ENCODE measurements at places on chromosomes 7 and 10.
A peak's percentile ranks its signal among the peaks of the same experiment; 100 is the strongest.

DNA sequence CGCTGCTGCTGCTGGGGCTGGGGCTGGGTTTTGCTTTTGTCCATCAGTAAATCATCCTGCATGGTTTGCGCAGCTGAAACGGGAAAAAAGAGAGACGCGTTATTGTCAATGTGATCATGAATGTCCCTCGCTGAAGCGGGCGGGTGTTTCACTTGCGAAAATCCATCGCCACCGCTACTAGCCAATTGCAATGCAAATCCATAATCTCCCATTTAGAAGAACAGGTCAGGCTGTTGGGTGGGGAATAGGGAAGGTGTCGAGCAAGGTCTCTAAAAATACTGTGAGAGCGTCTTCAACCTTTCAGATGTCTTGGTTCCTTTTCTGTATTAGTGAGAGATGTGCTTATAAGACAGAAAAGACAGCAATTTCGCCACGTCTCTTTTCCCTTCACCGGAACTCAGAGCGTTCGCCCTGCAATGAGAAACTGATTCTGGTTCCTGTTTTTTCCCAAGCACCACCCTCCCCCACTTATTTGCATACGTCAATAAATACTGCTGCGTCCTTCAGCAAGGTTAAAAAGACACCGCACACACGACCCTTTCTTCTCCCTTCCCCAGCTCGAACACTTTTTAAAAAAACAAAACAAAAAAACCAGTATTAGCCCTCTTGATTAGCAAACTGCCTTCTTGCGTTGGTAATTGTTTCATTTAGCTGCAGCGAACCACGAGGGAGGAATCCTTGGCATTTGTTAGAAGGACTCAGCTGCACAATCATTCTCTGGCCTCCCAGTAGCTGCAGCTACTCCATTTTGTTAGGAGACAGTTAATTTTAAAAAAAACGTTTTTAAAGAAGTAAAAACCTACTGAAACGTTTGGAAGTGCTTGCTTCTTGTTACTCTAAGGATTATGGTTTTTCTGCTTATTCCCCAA lies 50.4 kb downstream of the CPEB3 start:
- DNase-seq, result no peak

DNA sequence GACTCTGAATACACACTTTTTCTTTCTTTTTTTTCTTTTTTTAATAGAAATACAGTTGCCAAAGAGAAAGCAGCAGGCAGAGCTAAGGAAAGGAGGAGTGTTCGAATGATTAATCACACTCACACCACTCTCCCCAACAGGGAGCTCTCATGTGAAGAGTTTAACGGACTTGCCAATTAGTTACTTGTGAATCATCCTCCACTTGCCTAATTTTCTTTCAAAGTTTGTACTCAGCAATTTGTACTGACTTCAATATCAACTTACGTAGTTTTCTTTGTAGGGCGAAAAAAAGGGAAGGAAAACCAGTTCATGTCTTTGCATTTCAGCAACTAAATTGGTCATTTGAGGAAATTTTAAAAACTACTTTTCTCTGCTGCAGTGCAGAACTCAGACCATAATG lies 109.2 kb downstream of the PIP4K2A start:
- DNase-seq, result no peak

DNA sequence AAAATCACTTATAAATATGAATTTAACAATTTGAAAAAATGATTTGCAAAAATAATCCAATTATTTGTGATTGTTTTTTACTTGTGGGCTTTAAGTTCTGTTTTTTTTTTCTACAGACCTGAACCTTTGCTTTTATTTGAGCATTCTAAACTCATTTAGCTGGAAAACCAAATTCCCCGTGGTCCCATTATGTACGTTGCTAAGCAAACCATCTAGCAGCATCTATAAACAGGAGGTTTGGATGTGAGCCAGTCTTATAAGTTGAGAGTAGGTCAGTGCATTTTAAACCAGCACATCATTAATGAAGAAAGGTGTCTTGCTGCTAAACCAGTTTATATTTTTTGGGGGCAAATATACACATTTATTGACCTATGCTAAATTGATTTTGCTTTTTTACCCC lies 77.3 kb downstream of the LRRN3 start:
- DNase-seq, result no peak

- no peak for DNase-seq
Measured at GRCh38 chr7:151888079-151889067, 11.5 kb upstream of the PRKAG2 start.

GRCh38 chr7:111138193-111138569 lies 47.3 kb downstream of the LRRN3 start:
- DNase-seq, result peak; percentile 24

DNA sequence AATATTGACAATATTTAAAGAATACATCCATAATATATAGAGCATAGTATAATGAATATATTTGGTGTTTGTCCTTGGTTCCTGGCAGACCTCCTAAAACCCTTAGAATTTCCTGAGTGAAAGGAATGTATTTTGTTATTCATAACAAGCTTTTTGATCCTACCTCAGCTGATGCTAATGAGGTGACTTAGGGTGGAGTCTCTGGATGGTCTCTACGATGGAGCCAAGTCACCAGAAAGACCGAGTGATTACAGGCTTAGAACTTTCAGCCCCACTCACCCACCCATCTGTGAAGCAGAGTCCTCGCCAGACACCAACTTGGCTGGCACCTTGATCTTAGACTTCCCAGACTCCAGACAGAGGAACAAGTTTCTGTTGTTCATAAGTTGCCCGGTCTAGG lies 35.9 kb downstream of the UPF2 start:
- no peak for DNase-seq
